ENCODE measurements at places on chromosomes 4 and X. TPM values are rescaled to one million over a fixed set of nuclear protein-coding genes. Genes with fewer than 3 reads are reported as not detected.

ERCC6L gene
- not detected for total RNA-seq

XAGE2 gene
- total RNA-seq = not detected

DNA sequence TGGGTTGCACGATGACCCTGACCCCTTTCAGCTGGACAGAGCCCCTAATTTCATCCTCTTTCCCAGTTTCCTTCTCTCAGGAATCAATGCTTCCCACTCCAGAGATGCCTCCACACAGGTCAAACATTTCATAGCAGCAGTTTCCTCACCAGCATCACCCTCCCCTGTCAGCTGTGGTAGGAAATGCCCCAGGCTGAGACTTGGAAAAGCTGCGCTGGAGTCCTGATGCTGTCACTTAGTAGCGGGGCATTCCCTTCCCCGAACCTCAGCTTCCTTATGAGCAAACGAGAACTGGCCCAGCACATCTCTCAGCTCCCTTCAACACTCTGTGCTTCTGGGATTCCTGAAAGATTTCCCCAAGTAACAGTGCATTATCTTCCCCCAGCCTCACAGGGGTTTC is 2.7 kb downstream of the GJB1 start:
- DNase-seq = no peak
- no peaks in the 10 kb centered on the region for H3K4me1 ChIP-seq
- no peaks in the 10 kb centered on the region for H3K36me3 ChIP-seq

DNA sequence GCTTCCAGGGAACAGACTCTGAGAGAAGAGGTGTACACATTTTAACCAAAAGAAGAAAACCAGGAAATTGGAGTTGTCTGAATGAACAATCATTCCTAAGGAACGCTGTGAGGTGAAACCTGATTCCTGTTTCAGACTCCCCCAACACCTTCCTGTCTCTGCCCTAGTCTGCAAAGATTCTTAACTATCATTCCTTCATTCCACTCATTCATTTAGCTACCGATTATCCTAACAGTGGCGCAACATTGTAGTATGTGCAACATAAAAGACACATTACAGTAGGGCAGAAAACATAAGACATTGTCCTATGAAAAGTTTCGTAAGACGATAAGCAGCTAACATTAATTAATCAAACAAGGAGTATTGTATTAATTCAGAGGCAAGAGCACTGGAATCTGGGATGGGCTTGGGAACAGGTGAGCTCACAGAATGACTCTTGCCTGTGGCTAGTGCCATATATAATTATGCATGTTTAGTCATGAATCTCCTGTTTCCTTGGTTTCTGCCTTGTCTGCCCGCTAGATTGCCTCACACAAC is 23.8 kb upstream of the ADH7 start:
- no peak overlapping the region for H3K4me3 ChIP-seq
- DNase-seq = no peak

DNA sequence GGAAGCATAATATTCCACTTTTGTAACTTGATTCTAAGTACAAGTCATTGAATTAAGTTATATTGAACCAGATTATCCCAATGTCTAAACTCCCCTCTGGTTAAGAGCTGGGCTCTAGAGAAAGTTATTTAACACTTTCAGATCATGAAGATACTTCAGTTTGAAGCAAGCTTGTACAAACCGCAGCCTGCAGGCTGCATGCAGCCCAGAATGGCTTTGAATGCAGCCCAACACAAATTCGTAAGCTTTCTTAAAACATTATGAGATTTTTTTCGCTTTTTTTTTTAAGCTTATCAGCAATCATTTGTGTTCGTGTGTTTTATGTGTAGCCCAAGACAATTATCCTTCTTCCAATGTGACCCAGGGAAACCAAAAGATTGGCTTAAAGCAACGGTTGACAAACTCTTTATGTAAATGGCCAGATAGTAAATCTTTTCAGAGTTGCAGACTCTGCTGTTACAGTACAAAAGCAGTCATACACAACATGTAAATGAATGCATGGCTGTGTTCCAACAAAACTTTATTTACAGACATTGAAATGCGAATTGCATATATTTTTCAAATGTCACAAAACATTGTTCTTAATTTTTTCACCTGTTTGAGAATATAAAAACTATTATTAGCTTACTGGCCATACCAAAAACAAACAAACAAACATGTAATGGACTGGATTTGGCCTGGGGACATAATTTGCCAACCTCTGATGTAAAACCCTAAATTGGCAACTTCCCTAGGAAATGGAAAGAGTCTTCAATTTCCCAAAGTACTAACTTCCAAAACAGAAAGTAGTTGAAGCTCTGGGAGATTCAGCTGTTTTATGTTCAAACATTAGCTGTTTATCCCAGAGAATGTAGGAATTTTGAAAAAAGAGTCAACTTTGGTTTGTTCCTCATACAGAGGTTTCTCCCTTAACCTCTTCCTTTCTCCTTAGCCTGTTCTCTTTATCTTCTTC is 201.1 kb upstream of the MBNL3 start:
- H3K4me3 ChIP-seq = no peak overlapping the region
- no peak overlapping the region for H3K27ac ChIP-seq
- DNase-seq = no peak
- no peaks in the 10 kb centered on the region for H3K36me3 ChIP-seq
- H3K4me1 ChIP-seq = no peaks in the 10 kb centered on the region
- no peaks in the 10 kb centered on the region for H3K27me3 ChIP-seq

- H3K27ac ChIP-seq = no peak overlapping the region
- no peak overlapping the region for H3K4me3 ChIP-seq
- DNase-seq = no peak
- H3K27me3 ChIP-seq = no peaks in the 10 kb centered on the region
Observed at GRCh38 chrX:1029494-1029893, 183.0 kb downstream of the CRLF2 start.

DNA sequence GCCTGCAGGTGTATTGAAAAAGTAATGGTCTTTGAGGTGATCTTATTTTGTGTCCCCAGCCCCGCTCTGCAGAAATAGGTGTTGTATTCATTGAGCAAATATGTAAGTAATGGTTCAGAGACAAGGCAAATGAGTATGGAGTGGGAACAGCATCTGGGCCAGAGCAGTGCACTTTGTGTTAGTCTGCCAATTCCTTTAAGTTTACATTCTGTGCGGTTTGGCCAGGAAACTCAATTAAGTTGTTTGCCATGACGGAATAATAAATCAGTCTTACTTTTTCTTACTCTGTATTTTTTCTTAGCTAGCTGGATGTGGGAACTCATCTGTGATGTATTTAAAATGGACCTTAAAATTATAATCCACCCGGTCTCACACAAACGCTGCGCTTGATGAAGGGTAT is 12.6 kb downstream of the DCLK2 start:
- H3K27ac ChIP-seq = no peak overlapping the region
- H3K4me3 ChIP-seq = no peak overlapping the region
- no peaks in the 10 kb centered on the region for H3K36me3 ChIP-seq
- no peak for DNase-seq
